AG10803 (cell line): ENCODE measurements at places on chromosomes 1 and 21.

GRCh38 chr1:25909040-25909439 is 2.8 kb upstream of the STMN1 start:
- no peak for DNase-seq

GRCh38 chr1:61392409-61393242 is 310.3 kb downstream of the NFIA start:
- DNase-seq: no peak

DNA sequence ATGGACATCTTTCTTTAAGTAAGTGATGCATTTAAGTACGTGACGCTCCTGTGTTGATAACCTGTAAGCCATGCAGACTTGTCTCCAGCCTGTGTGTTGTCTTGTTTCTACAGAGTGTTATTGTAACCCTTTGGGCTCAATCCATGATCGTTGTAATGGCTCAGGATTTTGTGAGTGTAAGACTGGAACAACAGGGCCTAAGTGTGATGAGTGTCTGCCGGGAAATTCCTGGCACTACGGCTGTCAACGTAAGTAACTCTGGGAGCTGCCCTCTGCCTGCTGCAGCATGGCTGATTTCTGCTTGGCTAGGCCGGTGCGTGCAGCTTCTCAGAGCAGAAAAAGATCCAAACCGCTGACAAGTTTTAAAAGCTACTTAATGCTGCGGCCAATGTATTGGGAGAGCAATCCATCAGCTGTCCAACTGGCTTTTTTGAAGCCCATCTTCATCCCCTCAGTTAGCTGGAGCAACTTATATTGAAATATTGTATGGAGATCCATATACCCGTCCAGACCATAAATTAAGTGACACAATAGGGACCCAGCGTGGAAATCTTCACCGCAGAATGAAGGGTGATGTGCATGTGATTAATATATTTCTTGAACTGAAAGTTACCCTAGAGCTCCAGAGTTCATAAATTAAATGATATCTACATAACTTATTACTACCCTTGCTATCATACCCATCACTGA is 295.9 kb downstream of the NTNG1 start:
- DNase-seq: peak; percentile 22

DNA sequence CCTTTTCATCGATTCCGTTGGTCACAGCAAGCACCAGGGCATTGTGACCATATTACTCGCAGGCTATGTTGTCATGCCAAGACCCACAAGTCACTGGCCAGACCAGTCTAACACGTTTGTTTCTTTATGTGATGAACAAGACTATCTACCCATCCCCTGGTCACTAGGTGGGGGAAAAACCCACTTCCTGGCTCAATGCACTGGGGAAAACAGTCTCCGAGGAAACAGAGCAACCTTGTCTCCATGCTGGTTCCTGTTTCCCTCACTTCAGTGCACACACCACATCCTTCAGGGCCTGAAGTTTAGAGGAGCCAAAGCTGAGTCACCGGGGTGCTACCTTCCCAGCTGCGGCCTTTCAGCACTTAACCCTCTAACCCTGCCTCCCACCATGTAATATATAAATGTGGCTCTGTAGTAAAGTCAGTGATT is 20.9 kb downstream of the ERICH3 start:
- DNase-seq: peak; percentile 66

DNA sequence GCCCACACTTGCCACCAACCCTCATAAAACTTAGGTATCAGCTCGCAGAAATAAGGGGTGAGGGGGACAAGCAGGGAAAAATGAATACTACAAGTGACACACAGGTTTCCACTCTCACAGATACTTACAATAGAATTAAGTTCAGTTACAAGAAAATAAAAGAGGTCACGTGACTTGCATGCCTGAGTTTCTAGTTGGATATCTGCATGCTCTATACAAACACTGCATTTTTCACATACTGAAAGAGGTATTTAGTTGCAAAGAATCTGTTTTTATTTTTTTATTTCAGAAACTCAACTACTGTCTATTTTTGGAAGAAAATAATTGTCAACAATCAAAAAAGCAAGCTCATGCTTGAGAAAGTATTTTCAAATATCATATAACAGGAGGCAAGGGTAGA is 43.5 kb downstream of the DPYD start:
- peak; percentile 30 for DNase-seq

DNA sequence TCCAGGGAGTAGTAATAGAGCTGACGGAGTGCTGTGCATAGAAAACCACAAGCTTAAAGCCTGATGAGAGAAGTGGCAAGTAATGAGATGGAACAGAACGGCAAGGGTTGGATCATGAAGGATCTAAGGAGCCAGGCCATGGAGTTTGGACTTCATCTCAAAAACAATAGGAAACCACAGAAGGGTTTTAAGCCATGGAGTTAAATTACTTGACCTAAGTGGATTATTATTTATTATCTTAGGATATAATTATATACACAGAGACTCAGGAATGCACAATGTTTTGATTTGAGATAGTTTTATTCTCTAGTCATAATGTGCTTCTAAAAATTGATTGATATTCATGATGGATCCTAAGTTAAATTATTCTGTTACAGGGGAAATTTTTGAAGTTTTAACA is 242.4 kb downstream of the PLPP3 start:
- DNase-seq: no peak

GRCh38 chr1:37152491-37152890 is 118.2 kb upstream of the GRIK3 start:
- no peak for DNase-seq

DNA sequence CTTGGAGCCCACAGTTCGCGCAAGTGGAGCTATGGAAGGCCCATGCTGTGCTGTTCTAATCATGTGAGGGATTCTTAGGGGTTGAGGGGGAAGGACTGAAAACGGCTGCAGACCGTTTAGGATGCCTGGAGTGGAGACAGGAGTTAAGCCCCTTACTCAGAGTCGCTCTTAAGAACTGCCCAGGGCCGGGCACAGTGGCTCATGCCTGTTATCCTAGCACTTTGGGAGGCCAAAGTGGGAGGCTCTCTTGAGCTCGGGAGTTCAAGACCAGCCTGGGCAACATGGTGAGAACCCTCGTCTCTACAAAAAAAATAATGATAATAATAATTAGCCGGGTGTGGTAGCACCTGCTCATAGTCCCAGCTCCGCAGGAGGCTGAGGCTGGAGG is 1.1 kb downstream of the ZNF672 start:
- no peak for DNase-seq

- peak; percentile 3 for DNase-seq
Observed at GRCh38 chr1:182552527-182552926, 36.5 kb downstream of the RNASEL start.

GRCh38 chr1:200036619-200037270 is 9.2 kb downstream of the NR5A2 start:
- no peak for DNase-seq

DNA sequence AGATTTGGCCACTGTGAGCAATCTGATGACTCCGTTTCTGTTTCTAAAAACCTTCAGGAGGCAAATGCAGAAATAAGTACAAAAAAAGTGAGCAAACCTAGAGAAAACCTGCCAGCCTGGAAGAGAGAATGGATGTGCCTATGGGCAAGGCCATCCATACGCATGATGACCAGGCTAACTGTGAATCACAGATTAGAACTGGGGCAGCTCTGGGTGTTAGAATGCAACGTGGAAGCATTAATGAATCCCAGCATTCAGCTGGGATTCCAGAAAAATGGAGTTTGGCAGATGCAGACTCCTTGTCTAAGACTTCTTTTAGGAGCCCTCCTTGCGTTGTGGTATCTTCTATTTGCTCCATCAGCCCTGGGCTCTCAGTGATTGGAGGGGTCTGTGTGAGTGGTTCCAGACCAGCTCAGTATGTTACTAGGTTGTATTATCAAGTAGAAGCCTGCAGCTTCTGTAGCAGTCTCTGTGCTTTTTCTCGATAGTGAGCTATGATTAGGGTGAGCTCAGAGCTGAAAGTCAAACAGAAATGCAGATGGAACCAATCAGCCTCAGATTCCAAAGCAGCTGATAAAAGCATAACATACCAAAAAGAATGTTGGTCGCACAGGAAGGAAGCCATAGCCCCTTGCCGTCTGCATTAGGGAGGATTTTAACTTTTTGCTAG is 154.0 kb downstream of the PSMG1 start:
- DNase-seq: peak; percentile 75

DNA sequence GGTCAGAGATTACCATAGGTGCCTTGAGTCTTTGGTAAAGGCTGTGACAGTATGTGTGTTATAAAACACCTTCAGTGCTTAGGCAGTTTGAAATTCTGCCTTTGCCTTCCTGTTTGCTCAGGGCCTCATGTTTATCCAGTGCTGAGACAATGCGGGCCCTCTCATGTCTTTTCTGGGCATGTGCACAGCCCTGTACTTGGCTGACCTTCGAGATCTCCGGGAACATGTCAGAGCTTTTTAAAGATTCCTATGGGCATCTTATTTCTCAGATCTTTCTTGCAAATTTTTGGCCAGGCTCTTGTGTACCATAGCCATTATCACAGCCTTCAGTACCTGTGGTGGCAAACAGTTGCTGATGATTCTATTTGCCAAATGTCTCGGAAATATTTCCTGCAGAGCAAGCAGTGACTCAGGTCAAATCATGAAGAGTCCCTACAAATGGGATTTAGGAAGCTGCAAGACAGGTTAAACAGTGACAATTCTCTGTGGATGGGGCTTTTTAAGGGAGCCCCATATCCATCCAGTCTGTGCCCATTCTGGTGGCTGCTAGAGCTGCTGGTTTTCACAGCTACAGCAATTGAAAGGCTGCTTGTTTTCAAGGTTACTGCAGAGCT is 42.1 kb downstream of the HOOK1 start:
- DNase-seq: no peak

- DNase-seq: peak; percentile 10
Observed at GRCh38 chr21:36923270-36923669, 43.2 kb downstream of the HLCS start.

DNA sequence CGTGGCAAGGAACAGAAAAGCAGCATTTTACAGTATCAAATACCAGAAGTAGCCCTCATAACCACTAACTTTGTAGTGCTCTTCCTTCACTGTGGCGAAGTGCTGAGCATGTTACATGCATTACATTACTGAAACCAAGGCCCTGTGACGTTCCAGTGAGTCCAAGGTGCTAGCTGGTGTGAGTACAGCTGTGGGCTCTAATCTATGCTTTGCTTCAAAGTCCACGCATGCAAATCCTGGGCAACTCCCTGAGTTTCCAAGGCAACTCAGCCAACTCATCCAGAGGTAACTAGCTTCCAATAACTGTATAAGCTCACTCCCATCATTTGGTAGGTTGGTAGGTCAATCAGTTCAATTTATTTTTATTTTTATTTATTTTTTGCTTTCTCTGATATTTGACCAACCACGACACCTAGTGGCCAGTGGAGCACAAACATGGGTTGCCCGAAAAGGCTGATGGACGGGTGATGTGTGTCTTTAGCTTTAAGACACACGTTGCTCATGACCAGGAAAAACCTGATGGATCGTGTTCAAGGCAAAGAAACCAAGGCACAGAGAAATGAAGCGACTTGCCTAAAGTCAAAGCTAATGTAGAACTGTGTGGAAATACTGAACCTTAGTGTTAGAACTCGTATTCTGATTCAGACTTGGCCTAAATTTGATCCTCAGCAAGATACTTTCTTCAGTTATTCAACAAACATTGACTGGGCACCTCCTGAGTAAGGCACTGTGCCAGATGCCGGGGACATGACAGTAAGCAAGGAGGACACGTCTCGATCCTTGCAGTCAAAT is 73.0 kb downstream of the GNG12 start:
- peak; percentile 72 for DNase-seq

GRCh38 chr1:80640978-80641377 is 1159.8 kb upstream of the ADGRL2 start:
- DNase-seq: no peak

DNA sequence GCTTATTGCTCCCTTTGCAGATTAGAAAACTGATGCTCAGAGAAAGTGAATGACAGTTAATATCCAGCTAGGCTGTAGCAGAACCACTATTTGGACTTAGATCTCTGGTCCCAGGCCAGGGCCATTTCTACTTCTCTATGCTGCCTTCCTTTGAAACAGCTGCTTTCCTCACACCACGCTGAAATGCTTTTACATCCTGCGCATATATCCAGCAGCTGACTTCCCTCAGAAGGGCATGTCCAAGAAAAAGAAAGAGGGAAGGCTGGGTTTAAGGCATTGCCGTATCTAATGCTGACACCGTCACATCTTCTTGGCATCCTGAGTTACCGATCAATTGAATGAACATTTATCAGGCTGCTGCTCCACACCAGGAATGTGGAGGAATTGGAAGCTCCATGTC is 122.4 kb downstream of the UBE2U start:
- DNase-seq: no peak

- no peak for DNase-seq
Observed at GRCh38 chr1:245211035-245211749, 56.4 kb downstream of the KIF26B start.

DNA sequence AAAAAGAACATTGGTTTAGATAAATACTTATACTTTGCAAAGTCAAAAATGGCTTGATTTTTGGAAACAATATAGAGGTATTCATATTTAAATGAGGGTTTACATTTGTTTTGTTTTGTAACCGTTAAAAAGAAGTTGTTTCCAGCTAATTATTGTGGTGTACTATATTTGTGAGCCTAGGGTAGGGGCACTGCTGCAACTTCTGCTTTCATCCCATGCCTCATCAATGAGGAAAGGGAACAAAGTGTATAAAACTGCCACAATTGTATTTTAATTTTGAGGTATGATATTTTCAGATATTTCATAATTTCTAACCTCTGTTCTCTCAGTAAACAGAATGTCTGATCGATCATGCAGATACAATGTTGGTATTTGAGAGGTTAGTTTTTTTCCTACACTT is 65.3 kb upstream of the SAMD13 start:
- DNase-seq: no peak

GRCh38 chr1:238955934-238956333 is 430.4 kb upstream of the CHRM3 start:
- no peak for DNase-seq

GRCh38 chr1:241079047-241079446 is 278.0 kb downstream of the RGS7 start:
- no peak for DNase-seq

DNA sequence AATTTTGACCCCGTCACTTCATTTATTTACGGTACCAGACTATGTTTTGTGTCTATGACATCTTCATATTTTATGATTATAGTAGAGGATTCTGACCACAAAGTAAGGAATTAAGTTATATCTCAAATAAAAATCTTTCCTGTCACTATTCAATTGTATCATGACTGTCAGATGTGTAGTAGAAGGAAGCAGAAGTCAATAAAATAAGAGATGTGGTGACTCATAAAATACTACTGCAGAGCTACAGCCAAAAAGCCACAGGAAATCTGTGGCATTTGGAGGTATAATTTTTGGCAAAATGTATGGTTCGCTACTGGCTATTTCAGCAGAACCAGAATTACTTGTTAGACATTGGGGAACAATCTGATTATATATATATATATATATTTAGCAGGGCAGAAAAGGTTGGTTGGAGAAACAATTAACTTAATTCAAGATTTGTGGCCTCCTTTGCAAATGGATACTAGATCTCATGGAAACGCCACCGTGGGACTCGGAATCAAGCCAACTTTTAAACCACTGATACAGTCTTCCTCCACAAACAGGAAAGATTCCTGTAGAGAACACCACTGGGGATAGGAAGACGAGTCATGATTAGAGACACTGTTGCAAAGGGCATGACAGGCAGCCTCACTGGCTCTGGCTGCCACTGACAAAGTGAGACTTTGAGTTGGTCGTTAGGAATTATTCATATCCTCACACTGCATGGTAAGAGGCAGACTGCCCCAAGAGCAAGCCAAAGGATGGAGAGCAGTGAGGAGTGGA is 5.1 kb downstream of the FCRL2 start:
- DNase-seq: no peak
